NCI-H446 (cell line): ENCODE measurements at places on chromosomes 13 and 19.
A peak's percentile ranks its signal among the peaks of the same experiment; 100 is the strongest.

DNA sequence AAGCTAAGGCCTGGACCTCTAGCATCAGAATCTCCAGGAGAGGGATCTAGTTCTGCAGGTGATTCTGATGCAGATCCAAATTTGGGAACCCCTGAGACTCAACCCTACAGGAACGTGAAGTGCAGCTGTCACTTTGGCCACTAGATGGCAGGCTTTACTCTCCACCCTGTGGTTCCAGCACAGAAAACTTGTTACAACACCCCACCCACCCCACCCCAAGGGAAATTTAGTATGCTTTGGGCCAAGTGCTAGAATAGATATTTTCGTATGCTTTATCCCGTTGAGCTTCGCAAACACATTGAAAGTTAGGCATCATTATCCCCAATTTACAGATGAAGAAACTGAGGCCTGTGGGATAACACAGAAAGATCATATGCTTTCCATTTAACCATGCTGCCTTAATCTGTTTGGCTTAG, 232.0 kb downstream of the B3GLCT start:
- DNase-seq = no peak

DNA sequence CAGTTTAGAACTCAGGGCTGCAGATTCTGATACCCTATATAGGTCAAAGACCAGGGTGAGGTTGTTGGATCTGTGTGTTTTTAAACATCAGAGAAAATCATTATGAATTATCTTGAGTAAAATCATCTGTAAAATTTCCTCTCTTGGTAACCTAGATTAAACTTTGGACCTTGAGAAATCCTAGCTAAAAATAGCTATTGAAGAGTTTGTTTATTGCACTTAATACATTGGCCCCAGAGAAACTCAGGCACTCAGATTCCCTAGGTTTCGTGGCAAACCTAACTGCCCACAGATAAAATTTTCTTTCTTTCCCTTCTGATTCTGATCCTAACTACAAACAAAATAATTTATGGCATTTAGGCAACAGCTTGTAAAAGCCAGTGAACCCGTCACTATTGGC, 102.3 kb downstream of the GPC6 start:
- DNase-seq = no peak

DNA sequence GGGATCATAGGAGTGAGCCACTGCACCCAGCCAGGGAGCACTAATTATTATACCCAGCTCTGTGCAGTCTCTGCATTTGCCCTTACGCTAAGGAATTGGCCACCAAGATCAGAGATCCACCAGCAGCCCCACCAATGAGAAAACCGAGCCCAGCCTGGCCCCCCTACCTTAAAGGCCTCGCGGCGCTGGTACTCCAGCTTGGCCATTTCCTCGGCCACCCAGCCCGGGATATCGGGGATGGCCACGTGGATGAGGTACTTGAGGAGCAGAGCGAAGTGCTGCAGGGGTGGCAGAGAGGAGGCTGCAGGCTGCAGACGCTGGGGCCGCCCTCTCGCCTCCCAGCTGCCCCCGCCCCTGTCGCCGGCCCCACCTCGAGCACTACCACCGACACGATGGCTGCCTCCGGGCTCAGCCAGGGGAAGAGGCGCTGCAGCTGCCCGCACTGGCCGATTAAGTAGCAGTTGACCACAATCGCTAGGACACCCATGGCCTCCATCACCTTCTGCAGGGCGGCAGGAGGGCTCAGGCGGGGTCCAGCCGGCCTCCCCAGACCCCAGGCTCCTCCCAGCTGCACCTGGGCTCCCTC, 7.5 kb downstream of the ANO8 start:
- no peak for DNase-seq

GRCh38 chr13:91879360-91879759, 480.9 kb downstream of the GPC5 start:
- no peak for DNase-seq

- no peak for DNase-seq
Observed at GRCh38 chr19:7478173-7478842, 10.5 kb downstream of the PEX11G start.

DNA sequence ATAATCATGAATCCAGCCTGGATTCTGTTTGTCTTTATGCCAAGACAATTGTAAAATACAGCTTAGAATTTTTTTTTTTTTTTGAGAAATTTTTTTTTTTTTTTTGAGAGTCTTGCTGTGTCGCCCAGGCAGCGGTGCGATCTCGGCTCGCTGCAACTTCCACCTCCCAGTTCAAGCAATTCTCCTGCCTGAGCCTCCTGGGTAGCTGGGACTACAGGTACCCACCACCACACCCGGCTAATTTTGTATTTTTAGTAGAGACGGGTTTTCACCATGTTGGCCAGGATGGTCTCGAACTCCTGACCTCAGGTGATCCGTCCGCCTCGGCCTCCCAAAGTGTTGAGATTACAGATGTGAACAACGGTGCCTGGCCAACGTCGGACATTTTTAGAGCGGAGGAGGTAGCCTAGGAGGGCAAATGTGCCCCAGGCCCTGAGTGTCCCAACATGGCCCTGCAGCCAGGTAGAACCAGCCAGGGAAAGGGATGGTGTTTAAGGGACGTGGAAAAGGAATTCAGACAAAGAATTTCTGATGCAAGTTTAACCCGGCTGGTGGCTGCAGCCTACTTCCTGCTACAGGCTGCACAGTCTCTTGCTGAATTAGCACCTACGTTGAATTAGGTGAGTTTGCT, 89.8 kb downstream of the GNG7 start:
- DNase-seq = no peak

GRCh38 chr13:105220063-105220462, 1315.4 kb downstream of the EFNB2 start:
- no peak for DNase-seq

DNA sequence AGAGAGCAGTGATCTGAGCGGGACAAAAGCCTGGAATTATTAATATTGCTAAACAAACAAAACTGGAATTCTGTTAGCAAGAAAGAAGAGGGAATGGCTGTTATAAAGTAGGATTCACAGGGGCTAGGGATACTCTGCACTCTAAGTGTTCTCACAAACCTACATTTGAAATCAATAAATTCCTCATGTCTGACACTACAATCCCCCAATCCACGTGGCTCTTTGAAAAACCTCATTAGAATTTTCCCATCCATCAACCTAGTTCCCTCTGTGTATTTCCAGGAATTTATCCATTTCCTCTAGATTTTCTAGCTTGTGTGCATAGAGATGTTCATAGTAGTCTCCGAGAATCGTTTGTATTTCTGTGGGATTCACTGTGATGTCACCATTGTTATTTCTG, 307.5 kb downstream of the RBM26 start:
- no peak for DNase-seq

DNA sequence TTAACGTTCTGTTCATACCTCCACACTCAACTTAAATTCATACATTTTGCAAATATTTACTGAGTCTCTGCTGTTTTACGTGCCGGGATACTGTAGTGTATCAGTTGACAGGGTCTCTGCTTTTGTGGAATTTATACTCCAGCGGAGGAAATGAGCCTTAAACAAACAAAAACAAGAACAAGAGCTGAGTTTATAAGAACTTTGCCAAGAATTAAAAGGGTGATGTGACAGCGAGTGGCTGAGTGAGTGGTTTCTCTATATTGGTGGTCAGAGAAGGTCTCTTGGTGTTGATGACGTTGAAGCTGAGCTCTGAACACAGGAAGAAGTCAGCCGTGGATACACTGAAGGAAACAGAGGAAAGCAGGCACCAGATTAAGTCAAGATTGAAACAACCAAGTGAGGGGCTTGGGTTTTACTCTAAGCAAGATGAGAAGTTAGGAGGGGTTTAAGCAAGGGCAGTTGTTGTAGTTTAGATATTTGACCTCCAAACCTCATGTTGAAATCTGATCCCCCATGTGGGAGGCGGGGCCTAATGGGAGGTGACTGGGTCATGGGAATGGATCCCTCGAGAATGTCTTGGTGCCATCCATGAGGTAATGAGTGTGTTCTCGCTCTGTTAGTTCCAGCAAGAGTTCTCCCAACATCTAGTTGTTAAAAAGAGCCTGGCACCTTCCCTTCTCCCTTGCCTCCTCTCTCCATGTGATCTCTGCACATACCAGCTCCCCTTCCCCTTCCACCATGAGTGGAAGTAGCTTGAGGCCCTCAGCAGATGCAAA, 248.3 kb downstream of the DCLK1 start:
- DNase-seq = no peak

DNA sequence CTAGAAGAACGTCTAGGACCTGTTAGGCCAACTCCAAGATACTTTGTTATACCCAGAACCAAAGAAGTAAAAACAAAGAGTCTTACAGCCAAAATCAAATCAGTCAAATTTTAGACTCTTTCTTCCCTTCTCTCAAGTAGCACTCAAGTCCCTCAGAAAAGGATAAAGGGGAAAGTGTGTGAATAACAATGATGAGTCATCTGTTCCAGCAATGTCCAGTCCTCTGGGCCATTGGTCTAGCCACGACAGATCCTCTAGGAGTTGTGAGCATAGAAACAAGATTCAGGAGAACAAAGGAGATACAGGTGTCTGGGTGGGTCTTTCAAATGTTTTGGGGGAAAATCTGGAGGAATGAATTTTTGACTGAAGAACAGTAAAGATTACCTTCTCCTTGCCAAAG, 36.3 kb downstream of the STOML3 start:
- no peak for DNase-seq

DNA sequence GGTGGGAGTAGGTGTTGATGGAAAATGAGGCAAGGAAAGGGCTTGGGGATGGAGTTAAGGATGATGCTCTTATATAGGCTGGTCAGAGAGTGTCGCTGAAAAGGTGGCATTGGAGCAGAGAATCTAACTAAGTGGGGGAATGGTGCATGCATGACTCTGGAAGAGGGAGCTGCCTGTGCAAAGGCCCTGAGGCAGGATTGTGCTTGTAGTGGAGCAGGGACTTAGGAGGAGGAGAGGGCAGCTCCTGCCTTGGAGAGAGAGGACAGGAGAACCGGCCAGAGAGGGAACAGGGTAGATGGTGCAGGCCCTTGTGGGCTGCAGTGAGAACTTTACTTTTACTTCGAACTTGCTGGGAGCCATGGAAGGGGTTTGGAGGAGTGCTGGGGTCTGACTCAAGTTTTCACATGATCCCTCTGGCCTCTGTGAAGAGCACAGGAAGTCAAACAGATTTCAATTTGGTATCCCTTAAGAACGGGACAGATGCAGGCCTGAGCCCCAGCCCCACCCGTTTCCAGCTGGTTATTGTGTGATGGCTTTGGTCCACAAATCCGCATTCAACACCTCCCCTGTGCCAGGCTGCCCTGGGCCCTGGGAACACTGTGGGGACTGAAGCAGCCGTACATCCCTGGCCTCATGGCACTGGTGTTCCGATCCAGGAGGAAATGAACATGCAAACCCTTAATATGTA, 7.0 kb downstream of the AP2A1 start:
- DNase-seq = no peak

DNA sequence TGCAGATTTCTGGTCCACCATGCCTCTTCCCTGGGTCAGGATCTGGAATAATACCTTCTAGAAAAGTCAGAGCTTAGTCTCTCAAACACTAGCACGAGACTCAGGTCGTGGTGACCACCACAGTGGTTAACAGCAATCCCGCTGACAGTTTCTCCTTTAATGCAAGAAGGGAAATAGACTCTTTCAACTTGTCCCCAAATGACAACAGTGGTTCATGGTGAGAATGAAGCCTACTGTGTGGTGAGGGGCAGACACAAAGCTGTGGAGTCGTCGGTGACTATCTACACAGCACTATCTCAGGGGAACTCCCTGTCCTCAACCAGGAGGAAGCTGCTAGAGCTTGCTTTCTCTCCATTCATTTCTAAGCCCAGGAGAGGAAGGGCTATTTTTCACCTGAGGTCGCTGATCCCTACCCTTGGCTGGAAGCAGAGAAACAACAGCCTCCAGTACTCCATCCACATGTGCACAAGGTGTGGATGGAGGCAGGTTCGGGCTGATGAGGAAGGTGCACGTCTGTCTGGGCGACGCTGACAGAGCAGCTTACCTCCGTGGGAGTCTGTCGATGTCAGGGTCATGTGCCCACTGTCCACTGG, 72.4 kb downstream of the STK24 start:
- DNase-seq = no peak

GRCh38 chr19:35882114-35882832, 13.9 kb downstream of the APLP1 start:
- DNase-seq = peak; percentile 87

- DNase-seq = no peak
Observed at GRCh38 chr19:49327878-49328544, 3.0 kb upstream of the SLC6A16 start.

DNA sequence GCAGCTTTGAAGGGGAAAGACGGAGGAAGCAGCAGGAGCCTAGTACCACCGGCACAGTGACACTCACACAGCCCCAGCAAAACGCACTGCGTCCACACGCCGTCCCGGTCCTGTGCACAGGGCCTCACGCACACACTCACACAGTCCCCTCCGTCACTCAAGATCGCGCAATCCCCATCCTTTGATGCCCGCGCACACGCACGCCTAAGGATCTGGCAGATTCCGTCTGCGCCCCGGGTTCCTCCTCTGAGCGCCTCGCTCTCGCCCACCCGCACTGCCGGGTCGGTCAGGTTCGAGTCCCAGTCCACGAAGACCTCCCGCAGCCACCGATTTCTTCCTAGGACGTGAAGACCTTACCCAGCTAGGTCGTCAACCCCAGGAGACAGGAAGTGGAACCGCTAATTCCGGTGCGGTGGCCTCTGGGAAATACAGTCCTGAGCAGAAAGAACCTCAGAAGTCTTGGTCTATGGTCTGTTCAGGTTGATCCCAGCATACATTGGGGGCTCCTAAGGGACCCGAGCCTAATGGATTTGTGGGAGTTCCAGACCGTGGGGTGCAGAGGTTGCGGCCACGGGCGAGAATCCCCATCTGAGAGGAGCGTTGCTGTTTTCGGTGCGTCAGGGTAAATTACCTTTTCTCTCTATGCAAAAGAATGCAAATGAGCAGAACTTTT, at the start of gene ZNF780B:
ZNF780B (minus strand) TSS at position 400 of the 673 bp plus-strand sequence. CDS start 5,899 bp downstream, outside the sequence.
- peak; percentile 59 for DNase-seq

DNA sequence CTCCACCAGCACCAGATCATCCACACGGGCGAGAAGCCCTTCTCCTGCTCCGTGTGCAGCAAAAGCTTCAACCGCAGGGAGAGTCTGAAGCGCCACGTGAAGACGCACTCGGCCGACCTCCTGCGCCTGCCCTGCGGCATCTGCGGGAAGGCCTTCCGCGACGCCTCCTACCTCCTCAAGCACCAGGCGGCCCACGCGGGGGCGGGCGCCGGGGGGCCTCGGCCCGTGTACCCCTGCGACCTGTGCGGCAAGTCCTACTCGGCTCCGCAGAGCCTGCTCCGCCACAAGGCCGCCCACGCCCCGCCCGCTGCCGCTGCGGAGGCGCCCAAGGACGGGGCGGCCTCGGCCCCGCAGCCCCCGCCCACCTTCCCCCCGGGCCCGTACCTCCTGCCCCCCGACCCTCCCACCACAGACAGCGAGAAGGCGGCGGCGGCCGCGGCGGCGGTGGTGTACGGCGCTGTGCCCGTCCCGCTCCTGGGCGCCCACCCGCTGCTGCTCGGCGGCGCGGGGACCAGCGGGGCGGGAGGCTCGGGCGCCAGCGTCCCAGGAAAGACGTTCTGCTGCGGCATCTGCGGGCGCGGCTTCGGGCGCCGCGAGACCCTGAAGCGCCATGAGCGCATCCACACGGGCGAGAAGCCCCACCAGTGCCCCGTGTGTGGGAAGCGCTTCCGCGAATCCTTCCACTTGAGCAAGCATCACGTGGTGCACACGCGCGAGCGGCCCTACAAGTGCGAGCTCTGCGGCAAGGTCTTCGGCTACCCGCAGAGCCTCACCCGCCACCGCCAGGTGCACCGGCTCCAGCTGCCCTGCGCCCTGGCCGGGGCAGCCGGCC, 9.4 kb downstream of the ZNF784 start:
- no peak for DNase-seq
